ENCODE measurements at places on chromosomes 2 and 18.

GRCh38 chr2:148720501-148721001, 76.0 kb downstream of the EPC2 start:
- DNase-seq = no peak

DNA sequence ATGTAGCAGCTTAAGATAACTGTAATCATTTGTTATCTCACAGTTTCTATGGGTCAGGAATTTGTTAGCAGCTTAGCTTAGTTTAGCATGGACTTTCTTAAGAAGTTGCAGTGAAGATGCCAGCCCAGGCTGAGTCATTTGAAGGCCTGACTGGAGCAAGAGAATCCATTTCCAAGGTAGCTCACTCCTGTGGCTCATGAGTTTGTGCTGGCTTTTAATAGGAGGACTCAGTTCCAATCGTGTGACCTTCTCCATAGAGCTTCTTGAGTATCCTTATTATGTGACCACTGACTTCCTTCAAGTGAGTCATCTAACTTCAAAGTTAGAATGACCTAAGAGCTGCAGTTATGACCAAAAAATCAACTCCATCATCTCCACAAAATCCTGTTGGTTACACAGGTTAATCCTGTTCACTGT, 1.4 kb downstream of the GPATCH11 start:
- DNase-seq = no peak

DNA sequence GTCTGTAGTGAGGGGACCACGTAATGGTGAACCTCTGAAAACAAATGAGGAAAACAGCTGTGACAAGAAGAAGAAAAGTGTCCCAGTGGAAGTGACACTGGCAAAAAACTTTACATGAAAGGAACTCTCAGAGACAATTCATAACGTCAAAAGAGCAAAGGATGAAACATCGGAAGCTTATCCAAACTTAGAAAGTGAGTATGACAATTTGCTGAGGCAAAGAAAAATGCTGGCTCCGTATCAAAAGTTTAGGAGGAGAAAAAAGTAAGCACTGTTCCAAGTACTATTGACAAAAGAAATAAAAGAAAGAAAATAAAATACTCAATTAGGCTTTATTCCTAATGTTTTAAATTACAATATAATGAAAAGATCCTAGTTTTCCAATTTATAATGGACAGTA, 91.3 kb downstream of the NOL10 start:
- DNase-seq = no peak

DNA sequence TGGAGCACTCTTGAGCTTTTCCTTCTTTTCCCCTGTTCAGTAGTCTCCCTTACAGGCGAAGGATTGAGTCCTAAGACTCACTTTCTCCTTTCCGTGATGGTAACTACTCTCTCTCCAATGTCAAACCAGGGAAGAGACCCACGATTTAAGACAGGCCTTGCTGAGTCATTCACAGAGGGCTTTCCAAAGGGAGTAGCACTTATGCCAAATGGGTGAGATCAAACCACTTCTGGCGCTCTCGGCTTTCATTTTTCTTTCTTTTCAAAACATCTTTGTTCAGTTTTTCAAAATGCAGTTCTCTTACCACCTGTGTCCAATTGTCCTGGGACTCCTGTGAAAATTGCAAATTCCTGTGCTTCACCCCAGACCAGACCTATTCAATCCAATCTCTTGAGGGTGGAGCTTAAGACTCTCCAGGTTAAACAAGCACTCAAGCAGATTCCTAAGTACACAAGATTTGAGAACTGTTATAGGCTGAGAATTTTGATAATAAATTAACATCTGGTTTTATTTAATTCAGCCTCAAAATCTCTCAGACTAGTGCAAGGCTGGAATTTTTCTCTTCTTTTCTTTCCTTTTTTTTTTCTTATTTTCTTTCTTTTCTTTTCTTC, 14.4 kb upstream of the MRPL19 start:
- no peak for DNase-seq

DNA sequence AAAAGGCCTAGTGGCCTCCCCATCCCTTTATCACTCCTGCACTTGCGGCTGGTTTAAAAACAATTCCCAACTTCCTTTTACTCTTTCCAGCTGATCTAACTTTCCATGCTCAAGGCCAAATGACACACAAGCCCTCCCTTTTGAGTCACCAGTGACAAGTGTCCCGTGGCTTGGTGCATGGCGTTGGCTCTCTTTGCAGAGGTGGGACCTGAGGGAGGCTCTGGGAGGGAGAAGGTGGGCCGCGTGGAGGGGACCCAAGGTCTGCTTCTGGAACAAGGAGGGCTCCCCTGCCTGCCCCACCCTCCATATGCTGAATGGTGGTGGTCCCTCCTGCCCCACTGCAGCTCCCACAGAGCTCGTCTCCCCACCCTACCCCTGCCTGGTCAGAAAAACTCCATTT, 30.8 kb upstream of the HPCAL1 start:
- no peak for DNase-seq

GRCh38 chr2:99883358-99883757, 259.0 kb downstream of the AFF3 start:
- DNase-seq = no peak

DNA sequence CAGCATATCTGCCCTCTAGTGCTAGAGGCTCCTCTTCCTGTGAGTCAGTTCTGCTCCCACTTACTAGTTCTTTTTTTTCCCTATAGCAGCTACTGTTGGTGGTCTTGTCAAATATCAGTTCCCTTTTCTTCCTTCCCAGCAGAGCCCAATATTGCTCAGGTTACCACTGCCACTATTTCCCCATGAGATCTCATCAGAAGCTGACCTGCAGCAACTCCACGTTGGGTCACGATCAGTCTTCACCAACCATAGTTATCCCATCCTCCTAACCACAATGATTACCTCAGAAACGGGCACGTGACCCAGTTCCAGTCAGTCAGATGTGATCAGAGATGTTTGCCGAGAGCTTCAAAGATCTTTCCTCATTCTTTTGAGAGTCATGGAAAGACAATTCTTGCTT, 59.7 kb upstream of the CAPN13 start:
- no peak for DNase-seq

GRCh38 chr2:173747035-173747434, 218.1 kb downstream of the SP3 start:
- no peak for DNase-seq

- no peak for DNase-seq
Observed at GRCh38 chr2:173358616-173359015, 3.9 kb downstream of the CDCA7 start.

DNA sequence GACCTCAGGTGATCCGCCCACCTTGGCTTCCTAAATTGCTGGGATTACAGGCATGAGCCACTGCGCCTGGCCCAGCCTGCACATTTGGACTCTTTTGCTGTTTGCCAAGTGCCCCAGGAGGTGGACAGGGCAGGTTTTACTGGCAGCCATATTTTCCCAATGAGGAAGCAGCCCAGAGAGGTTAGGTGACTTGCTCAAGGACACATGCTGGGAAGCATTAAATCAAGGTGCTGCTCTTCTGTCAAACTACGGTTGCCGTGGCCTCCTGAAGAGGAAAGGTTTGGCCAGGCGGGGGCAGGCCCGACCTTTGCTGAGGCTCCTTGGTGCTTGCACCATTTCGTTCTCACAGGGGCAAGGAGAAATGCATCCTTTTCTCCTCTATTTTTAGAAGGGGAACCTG, 44.0 kb downstream of the DNMT3A start:
- no peak for DNase-seq

DNA sequence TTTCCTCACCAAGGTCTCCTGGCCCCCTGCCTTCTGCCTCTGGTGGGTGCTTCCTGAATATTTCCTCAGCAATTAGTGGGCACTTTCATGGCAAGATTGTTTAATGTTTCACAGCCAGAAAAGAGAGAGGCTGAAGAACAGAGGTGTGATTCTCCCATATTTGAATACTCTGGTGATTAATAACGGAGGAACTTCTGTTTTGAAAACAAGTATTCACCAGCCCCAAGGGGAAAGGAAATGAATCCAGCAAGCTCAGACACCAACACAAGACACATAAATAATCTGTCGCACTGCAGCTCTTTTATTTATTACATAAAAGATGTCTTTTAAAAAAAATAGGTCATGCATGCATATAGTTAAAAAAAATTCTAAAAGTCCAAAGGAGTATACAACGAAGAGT, 57.7 kb downstream of the MRPL35 start:
- DNase-seq = no peak

- DNase-seq = no peak
Observed at GRCh38 chr2:85648619-85649018, 19.4 kb downstream of the SFTPB start.

DNA sequence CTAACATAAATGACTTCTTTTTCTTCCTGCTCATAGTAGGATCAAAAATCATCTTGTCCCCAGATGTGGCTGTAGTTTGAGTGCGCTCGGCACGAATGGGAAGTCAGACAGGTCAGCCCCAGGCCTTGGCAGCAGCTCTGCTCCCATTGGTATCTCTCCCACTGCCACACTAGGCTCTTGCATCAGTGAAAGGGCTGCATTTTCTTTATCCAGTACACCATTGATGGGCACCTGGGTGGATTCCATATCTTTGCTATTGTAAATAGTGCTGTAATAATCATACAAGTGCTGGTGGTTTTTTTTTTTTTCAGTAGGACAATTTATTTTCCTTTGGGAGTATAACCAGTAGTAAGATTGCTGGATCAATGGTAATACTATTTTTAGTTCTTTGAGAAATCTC, 865.5 kb downstream of the CCDC85A start:
- DNase-seq = no peak

DNA sequence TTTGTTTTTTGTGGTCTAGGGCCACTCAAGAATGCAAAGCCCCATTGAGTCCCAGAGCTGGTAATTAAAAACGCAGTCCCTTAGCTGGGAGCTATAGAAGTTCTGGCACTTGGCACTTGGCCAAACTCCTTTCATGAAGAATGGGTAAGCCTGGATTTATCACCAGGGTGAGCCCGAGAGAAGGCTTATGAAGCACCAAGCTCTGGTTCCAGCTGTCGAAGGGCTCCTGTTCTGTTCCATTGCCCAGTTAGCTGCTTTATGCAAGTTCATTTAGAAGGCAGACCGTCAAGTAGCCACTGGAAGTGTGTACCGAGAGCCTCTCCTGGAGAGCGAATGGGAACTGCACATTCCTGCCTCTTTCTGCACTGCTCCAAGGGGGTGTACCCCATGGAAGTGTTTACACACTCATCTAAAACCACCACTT, 14.2 kb downstream of the ECEL1 start:
- DNase-seq = peak; percentile 26

DNA sequence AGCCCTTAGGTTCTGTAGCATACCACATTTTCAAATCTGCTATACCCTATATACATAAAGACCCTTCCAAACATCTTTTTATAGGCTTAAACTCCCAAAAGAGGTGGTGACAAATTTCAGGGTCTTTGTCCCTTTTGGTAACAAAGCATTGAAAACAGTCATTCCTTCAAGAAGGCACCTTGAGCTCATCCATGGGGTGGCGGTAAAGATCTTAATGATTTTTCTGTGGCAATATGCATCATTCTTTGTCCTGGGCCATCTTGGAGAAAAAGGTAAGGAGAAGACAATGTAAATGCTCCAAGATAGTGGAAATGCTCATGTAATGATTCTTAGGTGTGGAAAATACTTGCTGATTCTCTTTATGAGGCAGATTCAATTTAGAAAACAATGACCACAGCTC, 890.5 kb downstream of the CNTNAP5 start:
- DNase-seq = no peak

DNA sequence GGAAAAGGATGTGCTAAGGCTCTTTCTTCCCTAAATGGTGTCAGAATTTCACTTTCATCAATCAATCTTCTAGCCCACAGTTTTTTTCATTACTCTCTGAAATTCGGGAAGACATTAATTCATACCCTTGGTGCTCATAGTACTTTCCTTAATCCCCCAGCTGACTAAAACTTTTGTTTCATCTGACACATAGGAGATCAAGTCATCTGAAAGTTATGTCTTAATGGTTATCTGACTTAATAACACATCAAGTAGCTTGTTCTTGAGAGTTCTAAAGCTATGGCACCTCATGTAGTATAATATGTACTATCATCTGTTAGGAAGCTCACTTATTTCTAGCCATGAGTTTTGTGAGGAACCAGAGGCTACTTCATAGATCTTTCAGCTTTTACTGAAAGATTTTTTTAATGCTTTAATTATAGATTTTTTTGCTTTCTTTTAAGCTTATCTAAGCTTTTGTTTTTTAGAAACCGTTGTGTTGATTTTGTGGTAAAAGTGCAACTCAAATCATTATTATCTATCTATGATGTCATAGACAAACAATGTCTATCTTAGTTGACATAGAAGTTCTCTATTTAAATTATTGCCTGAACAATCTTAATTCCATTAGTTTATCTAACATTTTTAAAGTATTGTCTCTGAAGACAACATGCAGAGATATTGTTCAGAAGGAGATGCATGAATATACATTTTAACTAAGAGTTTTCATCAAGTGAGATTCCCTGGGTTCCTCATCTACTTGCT, 93.6 kb upstream of the UBXN4 start:
- no peak for DNase-seq

DNA sequence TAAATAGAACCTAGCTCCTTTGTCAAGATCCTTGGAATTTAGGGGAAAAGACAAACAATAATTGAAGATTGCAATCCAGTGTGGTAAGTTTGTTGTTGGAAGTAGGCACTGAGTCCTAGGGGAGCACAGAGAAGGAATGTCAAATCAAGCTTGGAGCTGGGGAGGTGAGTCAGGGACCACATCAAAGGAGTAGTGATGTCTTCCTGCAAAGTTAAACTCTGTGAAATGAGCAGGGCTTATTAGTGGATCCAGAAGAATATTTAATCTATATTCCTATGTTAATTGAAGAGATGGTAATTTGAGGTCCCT, 41.7 kb upstream of the NABP1 start:
- no peak for DNase-seq

GRCh38 chr2:219250049-219250781, 2.8 kb upstream of the TUBA4B start:
- DNase-seq = no peak

GRCh38 chr2:235218486-235218907, 266.7 kb downstream of the SH3BP4 start:
- DNase-seq = no peak

- no peak for DNase-seq
Observed at GRCh38 chr18:64986906-64987495, 763.8 kb upstream of the CDH7 start.

GRCh38 chr2:161321944-161322648, 13.9 kb downstream of the PSMD14 start:
- no peak for DNase-seq

DNA sequence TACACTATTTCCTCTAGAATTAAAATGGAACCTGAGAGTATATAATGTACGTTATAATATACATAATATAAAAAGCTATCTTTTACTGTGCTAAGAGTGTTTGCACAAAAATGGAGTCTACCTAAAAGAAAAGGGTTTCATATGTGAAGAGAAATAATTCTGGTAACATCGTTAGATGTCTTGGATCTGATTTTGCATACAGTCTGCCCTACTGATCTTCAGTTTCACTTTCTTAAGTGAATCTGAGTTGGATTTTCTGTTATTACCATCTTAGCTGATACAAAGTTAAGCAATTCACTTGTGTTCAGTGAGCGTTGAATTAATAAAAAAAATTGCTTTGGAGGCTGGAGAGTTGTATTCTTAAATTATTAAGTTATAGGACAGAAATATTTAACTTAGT, 502.1 kb upstream of the TMEFF2 start:
- DNase-seq = no peak

DNA sequence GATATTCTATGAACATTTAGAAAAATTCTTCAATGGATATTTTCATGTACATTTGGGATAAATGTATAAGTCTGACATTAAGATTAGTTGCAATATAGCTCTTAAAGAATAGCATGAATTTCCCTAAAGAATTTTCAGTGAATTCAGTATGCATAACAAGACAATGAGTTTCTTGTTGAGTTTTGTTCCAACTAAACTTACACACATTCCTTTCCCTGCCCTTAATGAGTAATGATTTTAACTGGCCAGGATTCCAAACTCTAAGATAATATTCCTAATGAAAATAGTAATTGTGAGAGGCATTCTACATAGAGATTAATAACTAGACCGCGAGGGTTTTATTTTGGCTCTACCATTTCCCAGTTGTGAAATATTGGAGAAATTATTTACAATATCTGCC, 390.3 kb upstream of the GALNT5 start:
- DNase-seq = no peak

All from activated CD8-positive, alpha-beta memory T cell treated with anti-CD3 and anti-CD28 coated beads, Interleukin-2, amount 50 U/mL, for 48 hours (primary cell).